Mucosa of descending colon (tissue), 3 donors: ENCODE measurements at places on chromosomes 5 and 9. TPM values are rescaled to one million over a fixed set of nuclear protein-coding genes. Genes with fewer than 3 reads are reported as not detected.

GRCh38 chr9:7892975-7893374, 93.4 kb upstream of the DMAC1 start:
- no peak for DNase-seq

DNA sequence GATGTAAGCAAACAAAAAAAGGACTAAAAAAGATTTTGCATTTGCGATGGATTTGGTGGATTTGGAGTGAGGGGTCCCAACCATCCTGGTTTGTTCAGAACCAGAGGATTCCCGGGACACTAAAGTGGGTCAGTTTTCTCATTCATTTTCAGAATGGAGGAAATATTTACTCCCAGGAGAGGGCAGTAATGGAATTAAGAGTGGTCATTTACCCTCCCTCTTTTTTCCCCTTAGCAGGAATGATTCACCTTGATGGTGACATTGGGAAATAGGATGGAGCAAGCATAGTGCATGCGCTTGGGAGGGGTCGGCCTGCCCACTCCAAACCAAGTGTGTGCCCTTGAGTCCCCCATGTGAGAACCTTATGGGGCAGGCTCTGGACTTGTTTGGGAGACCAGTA, 164.2 kb upstream of the PUM3 start:
- no peak for DNase-seq

- DNase-seq = no peak
Measured at GRCh38 chr5:176901260-176902101, 2.3 kb upstream of the HK3 start.

GRCh38 chr9:107284636-107285035, 1.6 kb downstream of the RAD23B start:
- DNase-seq = no peak

DNA sequence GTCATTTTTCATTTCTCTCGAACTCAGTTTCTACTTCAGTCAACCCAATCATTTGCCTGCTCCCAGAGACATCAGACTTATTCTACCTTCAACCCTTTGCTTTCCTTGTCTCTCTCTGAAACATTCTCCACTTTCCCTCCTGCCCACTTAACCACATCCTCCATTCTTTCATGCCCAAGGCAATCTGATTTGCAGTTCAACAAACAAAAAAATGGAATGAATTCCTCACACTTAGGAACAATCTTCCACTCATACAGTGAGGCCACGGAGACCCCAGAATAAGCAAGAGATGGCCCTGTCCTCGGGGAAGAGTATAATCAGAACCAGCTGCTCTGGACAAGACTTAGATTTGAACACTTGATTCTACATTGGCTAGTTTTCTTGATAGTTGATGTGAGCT, 180.5 kb downstream of the RFK start:
- no peak for DNase-seq

HTR4 gene
- total RNA-seq = 18.8 TPM

ATOSB gene
- total RNA-seq = 32.3 TPM

SLIT3 gene
- total RNA-seq = 4.2 TPM

GRCh38 chr9:4787876-4788275, 4.9 kb upstream of the RCL1 start:
- DNase-seq = no peak

- no peak for DNase-seq
Measured at GRCh38 chr9:73011181-73011750, 58.4 kb upstream of the ALDH1A1 start.

DNA sequence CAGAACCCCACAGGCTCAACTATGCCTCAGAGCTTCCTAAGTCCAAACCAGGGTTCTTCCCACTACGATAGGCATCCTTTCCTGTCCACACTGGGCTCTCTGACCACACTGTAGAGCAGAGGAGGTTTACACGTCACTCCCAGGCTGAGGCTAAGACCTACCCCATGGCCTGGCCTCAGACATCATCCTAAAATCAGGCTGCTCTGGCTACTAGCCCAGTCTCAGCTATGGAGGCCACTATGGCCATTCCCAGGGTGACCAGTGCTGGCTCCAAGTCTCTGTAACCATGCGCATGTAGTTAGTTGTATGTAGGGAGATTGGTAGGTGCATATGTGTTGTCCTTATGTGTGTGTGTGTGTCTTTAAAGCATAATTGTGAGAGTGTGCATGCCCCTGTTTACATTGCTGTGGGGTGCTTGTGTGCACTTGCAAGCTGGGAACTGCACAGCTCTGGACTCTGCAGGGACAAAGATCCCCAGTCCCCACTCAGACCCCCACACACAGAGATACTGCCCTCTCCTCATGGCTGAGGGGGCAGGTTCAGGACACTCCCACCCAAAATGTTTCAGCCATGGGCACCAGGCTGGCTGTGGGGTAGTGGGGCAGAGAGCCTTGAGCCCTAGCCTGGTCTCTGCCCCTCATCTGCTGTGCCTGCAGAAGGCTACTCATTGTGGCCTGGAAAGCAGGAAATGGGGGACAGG, 12.3 kb downstream of the PDLIM4 start:
- no peak for DNase-seq

- no peak for DNase-seq
Measured at GRCh38 chr5:28346696-28347095, 1308.3 kb upstream of the CDH9 start.

GRCh38 chr5:72711351-72711750, 105.1 kb upstream of the TNPO1 start:
- DNase-seq = no peak

DNA sequence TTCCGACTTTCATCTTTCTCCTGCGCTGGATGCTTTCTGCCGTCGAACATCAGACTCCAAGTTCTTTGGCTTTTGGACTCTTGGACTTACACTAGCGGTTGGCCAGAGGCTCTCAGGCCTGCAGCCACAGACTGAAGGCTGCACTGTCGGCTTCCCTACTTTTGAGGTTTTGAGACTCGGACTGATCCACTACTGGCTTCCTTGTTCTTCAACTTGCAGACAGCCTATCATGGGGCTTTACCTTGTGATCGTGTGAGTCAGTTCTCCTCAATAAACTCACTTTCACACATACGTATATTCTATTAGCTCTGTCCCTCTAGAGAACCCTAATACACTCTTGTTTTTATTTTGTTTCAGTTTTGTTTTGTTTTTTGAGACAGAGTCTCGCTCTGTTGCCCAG, 10.3 kb downstream of the FKBP15 start:
- no peak for DNase-seq

ALDH7A1 gene
- 41.6 TPM for total RNA-seq

LHX6 gene
- 5.1 TPM for total RNA-seq

- no peak for DNase-seq
Measured at GRCh38 chr9:91418215-91418610, 5.4 kb downstream of the NFIL3 start.

SPATA31D4 gene
- not detected for total RNA-seq

TPPP gene
- 2.2 TPM for total RNA-seq

KLHL9 gene
- 21.8 TPM for total RNA-seq

ARSI gene
- 1.6 TPM for total RNA-seq

DNA sequence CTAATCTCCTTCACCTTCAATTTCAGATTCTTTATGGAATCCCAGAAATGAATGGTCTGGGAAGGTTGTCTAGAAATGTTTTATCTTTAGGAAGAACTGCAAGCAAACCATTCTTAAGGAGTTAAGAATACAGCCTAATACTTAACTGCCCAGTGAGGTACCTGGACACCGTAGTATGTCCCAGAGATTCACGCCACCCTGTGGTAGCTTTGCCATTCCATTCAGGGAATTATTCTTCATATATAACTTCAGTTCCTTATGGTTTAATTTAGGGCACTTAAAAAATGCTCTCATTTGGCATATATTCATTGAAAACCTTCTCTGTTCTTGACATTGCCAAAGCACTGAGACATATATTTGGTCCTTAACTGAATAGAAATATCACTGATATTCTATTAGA, 49.7 kb downstream of the ACTBL2 start:
- no peak for DNase-seq

GRCh38 chr5:80852331-80853245, 107.6 kb upstream of the RASGRF2 start:
- DNase-seq = no peak

ADGRD2 gene
- not detected for total RNA-seq

DNA sequence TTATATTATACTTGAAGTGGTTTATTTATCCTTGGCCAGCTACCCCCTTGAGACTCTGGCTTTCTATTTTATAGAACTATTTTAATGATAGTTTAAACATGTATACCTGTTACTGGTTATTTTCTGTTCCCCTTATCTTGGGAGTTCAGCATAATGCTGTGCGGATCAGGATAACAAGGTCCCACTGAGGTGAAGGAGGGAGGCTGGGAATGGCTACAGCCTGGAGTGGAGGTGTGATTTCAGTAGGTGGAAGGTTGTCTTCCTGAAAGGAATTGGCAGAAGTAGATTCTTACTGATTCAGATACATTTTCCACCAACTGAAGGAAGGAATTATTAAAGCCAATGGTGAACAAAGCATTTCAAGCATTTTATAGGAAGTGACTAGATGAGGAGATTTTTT, 38.9 kb downstream of the PAM start:
- DNase-seq = no peak

DNA sequence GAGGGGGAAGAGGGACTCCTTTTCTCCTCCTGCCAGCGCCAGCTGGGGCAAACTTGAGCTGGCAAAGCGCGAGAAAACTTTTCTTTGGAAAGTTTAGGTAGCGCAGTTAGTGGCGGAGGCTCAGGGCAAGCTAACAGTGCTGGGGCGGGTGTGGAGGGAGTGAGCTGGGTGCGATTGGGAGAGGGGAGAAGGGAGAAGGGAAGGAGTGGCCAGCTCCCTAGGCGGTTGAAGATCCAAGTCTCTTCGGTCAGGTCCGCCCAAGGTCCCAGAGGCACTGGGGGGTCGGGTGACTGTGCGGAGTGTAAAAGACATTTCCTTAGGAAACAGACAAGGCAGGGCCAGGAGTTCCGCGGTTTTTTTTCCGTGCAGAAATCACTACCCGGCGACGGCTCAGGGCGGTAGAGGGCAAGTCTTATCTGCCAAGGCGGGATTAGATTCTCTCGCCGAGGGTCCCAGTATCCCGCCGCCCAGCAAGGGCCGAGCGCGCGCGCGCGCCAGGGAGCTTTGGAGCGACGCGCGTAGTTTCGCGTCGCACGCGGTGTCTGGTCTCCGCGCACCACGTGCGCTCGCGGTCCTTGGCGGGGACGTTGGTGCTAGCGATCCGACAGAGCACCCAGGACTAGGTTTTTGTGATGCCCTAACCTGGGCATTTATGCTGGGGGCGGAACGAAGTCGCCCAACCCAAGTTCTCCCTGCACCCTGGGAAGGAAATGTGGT, 33.6 kb upstream of the NFIB start:
- peak; percentile 25 for DNase-seq

DNA sequence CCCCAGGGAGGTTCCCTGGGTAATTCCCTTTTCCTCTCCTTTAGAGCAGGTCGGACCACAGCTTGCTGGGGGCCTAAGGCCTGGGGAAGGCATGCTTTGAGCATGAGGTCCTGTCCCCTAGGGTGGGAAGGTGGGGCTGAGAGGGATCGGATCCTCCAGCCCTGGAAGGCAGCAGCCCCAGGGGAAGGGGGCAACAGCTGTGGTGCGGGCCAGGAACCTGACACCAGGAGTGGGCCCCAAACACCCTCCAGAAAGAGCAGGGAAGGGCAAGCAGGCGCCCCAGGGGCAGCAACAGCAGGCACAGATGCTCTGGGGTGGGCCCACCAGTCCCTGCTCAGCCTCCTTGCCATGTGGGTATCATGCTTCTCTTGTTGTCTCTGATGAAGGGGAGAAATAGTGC, 3.2 kb upstream of the CORO2A start:
- DNase-seq = no peak

DRD1 gene
- total RNA-seq = 0.09 TPM

- no peak for DNase-seq
Measured at GRCh38 chr5:80754900-80755299, 100.1 kb upstream of the DHFR start.

DNA sequence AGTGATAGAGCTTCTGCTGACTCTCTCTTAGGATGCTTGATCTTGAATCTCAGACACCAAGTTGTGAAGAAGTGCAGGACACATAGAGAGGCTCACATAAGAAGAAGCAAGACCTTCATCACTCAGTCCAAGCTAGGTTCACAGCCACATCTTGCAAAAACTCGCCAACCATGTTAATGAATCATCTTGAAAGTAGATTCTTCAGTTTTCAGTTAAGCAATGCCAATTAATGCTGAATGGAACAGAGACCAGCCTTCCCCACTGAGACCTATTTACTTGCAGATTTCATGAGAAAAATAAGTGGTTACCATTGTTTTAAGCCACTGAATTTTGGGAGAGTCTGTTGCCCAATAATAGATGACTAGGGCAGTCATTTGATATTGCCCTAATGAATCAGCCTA, 217.7 kb upstream of the EDIL3 start:
- no peak for DNase-seq

PCDHA6 gene
- total RNA-seq = 0.47 TPM

INSL4 gene
- not detected for total RNA-seq

GRCh38 chr5:126920291-126920690, 110.1 kb downstream of the MARCHF3 start:
- DNase-seq = no peak

PAEP gene
- not detected for total RNA-seq

TICAM2 gene
- 3.5 TPM for total RNA-seq

DNA sequence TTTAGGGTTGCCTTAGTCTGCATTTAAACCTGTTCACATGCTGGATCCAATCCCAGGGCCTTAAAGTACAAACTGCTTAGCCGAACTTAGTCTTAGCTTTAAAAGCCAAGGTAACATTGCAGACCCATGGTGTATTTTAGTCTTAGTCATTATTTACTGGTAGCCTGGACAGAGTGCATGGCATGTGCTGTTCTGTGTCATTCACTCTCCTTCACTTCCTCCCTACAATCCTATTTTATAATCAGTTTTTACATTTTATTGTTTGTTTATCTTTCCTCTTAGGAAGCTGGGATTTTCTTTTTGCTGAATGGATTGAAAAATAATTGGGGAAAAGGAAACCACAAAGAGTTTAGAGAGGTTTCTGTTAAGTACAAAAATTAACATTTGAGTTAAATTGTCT, 29.4 kb upstream of the TAL2 start:
- no peak for DNase-seq

DNA sequence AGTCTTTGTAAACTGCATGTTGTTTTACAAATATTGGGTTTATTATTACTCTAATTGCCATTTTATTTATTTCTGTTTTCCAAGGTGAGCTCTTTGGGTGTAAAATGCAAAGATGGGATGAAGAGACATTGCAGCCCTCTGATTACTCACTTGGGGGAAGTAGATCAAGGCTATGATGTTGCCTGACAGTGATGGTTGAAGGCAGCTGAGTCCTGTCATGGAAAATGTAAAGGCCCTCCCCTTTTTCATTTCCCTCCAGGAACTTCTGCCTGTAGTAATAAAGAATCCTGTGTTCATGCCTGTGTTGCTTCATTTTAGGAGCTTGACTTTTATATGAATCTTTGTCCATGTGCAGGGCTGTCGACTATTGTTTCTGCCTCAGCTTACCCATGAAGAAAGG, 605.4 kb upstream of the CLINT1 start:
- no peak for DNase-seq

DNA sequence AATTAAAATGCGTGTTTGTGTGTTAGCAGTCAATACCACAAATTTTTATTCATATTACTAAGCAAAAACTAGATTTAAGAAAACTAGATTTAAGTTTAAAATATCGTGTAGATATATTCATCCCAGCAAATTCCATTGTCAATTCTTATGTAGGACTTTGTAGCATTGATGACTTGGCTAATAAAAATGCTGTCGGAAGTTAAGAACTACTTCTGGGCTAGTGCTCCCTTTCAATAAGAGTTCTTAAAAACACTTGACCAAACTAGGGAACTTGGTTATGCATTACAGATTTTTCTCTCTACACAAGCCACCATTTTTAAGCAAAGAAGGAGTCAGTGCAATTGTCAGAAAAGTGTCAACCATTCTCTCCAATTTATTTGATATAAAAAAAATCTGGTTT, 68.7 kb upstream of the RAD23B start:
- no peak for DNase-seq
